Activated naive CD4-positive, alpha-beta T cell treated with anti-CD3 and anti-CD28 coated beads, Interleukin-2, amount 50 U/mL, for 72 hours (primary cell): ENCODE measurements at places on chromosomes 16 and 17. TPM values are rescaled to one million over a fixed set of nuclear protein-coding genes. Genes with fewer than 3 reads are reported as not detected.
A peak's percentile ranks its signal among the peaks of the same experiment; 100 is the strongest.

Gene SLC5A11
- total RNA-seq: not detected

Gene PDPK1
- 57.6 TPM for total RNA-seq

Gene TOP2A
- 283 TPM for total RNA-seq

Gene TPSG1
- not detected for total RNA-seq

DNA sequence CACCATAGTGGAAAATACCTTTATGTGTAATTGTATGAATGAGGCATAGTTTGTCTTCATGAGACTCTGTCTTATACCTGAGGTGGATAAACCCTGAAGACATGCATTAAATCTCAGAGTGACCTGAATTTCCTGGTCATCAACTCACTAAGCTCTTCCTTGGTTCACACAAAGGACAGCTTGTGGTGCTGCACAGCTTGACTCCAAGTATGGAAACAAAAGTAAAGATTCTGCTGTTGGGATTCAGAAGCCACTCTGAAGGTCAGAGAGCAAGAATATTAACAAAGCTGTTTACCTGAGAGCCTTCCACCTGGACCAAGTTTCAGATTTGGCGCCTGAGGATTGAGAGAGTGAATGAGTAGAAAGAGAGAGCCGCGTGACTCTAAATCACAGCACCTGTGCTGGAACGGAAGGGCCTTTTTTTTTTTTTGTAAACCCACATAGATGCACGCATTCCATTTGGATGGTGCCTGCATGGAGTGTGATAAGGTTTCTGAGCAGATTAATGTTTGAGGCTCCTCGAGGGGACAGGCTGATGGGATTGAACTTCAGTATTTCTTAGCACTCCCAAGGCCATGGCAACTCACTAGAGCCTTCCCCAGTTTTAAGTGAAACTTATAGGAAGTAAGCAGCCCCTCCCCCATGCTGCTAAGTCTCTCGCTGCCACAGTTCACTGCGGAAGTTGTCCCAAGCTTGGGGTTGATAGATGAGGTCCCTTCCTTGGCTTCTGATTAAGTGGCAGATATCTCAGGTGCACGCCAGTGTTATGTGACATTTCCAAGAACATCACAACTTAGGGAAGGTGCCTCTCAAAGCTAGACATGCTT is 28.7 kb downstream of the CALB2 start:
- no peak for DNase-seq

DNA sequence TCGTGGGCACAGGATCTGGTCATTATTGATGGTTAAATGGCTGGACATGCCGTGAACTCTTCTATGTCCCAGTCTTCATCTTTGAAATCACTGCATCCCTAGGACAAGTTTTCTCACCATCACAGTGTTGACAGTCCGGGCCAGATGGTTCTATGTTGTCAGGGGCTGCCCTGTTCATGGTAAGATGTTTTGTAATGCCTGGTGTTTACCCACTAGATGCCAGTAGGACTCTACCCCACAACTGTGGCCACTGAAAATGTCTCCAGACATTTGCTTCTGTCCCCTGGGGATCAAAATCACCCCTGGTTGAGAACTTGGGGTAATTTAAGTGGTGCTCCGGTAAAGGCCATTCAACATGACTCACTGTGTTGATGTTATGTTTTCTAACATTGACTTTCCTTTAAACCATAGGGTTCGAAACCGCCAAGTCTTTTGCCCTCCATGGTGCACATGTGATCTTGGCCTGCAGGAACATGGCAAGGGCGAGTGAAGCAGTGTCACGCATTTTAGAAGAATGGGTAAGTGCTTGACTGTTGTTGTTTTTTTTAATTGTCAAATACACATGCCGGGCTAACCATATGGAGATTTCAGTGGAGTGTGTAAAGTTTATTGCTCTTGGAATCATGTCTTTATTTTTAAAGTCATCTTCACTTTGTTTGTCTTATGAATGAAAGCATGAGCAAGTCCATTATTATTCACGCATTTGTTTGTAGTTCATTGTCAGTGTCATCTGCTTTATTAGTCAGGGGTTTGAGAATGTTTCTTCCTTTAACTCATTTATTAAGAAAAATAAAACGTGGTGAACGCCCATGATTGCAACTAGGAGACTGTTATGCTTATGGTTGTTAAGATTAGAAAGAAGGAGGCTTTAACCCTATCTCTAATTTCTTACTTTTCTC is 64.6 kb downstream of the WWOX start:
- DNase-seq: no peak

- no peak for DNase-seq
These were observed 128.8 kb upstream of the FOXF1 start for GRCh38 chr16:86381491-86381890.

- DNase-seq: peak; percentile 71
These were observed 5.8 kb upstream of the OGFOD3 start for GRCh38 chr17:82424001-82424862.

Gene ASGR1
- total RNA-seq: 2.0 TPM

- DNase-seq: no peak
These were observed 469 bp downstream of the AMZ2 start for GRCh38 chr17:68248199-68248825.
